ENCODE measurements at places on chromosomes 2 and 18.

DNA sequence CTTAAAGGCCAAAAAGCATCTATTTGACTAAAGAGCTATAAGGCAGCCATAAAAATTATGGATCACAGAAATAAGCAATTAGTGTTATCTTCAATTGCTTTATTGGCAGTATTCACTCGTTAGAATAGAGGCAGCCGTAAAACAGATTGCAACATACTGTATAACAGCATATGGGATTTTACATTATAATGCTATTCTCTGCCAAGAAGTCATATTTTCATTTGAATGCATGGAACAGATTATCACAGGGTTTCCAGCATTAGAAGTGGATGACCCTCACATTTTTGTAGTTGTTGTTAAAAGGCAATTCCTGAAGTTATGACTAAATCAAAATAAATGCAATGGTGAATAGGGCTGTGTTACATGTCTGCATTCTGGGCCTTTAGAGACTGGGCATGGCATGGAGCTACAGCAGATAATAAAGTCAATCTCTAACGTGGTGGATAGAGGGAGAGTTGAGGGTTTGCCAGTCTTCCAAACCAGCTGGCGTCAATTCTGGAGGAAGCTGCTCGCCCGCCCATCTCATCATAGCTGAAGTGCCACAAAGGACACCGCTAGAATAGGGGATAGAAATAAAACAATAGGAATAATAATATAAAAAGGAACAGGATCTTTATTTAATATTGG is 155.4 kb upstream of the VRK2 start:
- DNase-seq, result no peak

DNA sequence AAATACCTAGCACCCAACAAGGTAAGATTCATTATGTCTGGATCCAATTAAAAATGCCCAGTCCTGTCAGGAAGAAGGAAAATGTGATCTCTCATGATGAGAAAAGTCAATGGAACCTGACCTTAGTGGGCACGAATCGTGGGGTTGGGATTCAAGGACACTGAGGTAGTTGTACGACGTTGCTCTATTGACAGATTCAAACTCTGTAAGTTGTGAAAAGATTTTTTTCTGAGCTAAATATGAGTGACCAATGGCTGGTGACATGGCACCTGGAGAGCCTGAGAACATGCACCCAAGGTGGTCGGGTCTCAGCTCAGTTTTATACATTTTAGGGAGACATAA is 148.2 kb downstream of the NDUFA10 start:
- DNase-seq, result no peak

GRCh38 chr2:49616800-49617199 is 462.5 kb upstream of the FSHR start:
- DNase-seq, result no peak

DNA sequence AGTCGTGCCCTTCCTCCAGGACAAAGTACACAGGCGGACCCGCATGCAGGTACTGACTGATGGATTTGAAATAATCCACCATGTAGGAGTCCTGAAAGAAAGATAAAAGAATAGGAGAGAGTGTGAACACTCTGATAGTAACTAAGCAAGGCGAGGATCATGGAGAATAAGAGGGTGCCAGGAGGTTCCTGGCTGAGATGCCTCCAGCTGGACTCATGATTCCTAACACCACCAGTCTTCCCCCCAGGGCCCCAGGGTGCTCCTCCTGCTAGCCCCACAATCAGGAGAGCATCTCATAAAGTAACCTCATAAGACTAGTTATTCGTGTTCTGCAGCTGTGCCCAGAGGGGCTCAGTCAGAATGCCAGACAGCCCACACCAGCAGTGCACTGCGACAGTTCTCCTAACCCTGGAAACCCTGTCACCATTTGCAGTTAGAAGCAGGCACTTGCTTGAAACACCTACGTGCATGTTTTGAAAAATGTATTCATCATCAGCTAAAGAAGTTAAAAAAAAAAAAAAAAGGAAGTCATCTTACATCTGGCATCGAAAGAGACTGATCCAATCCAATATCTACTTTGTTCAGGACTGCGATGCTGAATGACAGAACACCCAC is 36.7 kb downstream of the RMC1 start:
- no peak for DNase-seq

GRCh38 chr2:73987109-73987947 is 2.6 kb downstream of the TET3 start:
- DNase-seq, result peak; percentile 49

DNA sequence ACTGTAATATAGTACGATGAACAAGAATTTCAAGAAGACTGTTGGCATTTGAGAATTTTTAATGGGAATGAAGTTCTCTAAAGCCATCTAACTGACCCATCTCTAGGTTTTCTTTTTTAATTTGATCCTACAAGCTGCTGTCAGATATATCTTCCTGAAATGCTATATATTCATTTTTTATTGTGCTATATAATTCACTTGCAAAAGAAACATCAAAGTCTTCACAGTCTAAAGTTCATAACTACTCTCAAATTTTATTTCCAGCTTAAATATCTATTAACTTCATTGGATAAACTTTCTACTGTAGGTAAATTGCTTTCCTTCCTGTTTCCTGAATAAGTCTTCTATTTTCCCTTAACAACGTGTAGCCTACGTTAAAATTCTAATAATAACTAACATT is 3.7 kb downstream of the SCYGR2 start:
- no peak for DNase-seq

DNA sequence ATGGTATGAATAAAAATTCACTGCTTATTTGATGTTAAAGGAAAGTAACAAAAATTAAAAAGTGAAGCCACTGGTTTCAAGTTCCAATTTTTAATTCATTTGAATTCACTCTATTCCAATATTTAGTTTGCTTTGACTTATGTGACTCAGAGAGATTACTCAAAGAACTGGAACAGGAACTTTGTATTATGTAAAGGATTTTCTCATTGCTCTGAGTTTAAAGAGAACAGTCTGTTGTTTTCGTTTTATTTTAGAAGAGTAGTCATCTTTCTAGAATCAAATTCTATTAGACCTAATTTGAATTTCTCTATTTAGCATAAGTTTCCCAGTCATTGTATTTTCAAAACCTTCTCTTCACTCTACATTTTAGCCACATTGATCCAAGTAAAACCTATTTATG is 300.1 kb upstream of the SLC8A1 start:
- DNase-seq, result no peak

- DNase-seq, result no peak
Observed at GRCh38 chr2:158712791-158713522, 82.2 kb upstream of the DAPL1 start.

DNA sequence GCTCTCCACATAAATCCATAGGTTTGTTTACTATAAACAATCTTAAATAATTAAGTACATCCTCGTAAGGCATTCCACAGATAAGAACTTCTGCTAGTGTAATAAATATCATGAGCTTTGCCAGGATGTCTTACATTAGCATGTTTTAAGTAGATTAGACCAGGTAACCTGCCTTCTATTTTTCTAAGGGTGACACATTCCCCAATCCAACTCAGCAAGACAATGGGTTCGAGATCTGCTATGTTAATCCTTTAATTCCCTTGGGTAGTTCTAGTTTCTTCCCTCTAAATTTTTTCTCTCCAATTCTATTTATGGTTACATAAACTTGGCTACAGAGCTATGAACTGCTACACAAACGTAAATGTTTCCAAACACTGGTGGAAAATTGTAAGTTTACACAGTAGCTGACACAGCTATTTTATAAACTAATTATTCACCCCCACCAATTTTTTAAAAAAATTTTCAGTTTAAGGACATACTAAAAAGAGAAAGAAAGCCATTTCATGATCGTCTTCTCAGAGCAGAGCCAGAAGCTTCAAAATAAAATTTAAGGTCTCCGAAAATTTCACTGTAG is 386.5 kb upstream of the SLC39A10 start:
- no peak for DNase-seq

GRCh38 chr2:128568106-128568505 is 249.4 kb upstream of the HS6ST1 start:
- DNase-seq, result no peak

DNA sequence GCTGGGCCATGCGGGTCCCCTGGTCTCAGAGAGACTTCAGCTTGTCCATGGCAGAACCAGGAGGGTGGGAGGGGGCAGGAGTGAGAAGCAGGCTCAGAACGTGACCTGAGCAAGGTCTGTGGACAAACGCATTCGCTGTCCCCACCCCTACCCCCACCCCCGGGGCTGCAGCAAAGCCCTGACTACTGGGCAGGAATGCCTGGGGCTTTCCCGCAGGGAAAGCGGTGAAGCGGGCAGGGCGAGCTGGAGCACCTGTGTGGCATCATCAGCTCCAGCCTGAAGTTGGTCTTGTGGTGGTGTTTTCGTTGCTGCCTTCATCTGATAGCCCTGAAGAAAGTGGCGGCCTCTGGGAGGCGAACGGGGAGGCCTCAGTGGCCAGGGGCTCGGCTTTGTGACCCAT is 26.1 kb upstream of the ALKAL2 start:
- no peak for DNase-seq

DNA sequence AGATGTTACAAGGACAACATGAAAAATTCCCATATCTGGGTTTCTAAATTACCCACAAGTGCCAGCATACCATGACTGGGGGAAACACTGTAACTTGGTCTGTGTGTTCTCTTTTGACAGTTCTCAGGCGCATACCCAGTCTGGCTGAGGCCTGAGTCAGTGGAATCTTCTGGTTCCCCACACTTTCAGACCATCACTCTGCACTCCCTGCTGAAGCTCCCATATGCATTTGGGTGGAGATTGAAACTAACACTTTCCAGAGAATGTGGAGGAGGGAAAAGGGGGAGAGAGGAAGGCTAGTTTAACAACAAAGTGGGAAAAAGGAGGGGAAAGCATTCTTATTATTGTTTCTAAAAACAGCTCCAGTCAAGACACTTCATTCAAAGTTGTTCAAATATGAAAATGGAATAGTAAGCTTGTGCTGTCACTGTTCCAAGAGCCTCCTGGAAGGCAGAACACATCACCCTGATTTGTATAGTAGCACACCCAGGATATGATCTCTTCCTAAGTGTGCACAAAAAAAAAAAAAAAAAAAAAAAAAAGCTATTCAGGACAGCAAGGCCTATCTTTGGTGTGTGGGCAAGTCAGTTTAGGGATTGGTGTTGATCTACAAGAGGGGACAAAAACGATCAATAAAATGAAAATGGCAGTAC is 48.1 kb upstream of the CTIF start:
- no peak for DNase-seq

- no peak for DNase-seq
Observed at GRCh38 chr2:32611771-32612170, 16.1 kb upstream of the TTC27 start.

DNA sequence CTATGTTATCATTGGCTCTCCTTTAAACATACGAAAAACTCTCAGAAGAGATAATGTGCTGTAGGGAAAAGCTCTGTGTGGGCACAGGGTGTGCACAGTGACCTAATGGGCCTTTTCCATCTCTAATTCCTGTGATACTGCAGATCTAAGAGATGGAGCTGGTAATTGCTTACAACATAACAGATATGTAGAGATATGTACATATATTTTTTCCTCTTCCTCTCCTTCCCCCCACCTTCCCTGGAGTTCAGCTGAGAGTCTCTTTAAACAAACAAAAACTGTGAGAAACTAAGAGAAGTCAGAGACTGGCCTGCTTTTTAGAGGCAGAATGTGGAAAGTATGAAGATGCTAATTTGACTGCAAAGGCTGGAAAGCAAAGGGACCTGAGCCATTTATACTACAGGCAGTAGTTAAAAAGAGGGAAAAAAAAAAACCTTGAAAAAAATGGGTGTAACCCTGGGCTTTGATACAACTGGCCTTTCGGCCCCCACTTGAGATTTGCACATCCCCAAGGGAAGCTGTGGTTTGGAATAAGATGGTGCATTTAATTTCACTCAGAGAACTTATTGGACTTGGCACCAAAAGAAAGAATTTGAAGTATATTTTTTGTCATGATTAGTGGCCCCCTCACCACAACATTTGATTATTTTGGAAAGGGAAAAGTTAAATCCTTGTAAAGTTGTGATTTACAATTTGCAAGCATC is 502.2 kb upstream of the ZEB2 start:
- DNase-seq, result no peak

DNA sequence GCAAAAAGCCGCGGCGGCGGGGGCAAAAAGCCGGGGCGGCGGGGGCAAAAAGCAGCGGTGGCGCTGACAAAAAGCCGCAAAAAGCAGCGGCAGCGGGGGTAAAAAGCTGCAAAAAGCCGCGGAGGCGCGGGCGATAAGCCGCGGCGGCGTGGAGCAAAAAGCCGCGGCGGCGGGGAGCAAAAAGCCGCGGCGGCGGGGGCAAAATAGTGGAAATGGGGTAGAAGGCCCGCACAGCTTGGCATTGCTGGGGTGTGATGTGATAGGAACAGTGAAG is 450.1 kb downstream of the ANKRD30B start:
- no peak for DNase-seq

DNA sequence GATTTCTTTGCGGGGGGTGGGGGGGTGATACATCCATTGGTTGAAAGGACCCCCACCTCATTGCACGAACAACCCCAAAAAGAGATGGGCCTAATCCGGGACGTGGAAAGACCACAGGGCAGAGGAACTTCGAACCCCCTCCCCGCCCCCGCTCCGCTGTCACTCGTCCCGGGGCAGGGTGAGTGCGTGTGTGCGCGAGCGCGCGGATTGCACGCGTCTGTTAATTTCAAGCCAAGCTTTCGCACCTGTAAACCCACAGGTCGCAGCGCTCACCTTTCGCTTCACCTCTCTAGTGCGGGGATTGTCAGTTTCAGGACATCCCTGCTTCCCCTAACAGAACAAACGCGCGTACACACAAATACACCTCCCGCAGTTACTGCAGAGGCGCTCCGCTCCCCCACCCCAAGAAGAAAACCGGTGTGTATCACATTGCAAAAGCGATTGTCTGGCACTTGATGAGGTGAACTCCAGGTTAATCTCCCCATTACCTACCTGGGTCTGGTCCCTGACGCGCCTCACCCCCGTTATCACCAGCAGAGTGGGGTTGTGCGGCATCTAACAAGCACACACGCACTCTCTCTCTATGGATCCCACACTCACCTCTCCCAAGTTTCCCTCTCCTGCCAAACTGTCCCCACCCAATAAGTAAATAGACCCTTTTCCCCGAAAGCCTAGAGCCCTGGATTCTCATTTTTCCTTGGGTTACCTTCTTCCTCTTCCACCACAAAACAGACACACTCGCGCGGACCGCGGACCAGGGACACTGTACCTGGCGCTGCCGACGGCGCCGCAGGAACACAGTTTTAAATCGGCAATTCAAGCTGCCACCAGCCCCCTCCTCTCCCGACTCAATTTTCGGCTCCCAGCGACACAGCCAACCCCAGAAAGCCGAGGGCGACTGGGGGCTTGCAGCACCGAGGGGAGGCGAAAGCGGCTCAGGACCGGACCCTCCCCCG is 1.0 kb downstream of the CYP26B1 start:
- DNase-seq, result no peak

DNA sequence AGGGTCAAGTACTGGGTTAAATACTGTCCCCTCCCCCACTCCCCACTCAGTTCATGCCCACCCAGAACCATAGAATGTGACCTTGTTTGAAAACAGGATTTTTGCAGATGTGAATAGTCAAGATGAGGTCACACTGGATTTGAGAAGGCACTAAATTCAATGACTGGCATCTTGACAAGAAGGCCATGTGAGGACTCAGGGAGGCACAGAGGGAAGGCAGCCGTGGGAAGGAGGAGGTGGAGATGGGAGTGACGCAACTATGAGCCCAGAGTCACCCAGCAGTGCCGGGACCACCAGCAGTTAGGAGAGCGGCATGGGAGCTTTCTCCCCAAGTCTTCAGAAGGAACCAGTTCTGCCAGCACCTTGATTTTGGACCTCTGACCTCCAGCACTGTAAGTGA is 257.3 kb downstream of the BCL2 start:
- DNase-seq, result no peak
